Right forelimb (tissue), 1 donor: ENCODE measurements at places on chromosomes 4 and X.

DNA sequence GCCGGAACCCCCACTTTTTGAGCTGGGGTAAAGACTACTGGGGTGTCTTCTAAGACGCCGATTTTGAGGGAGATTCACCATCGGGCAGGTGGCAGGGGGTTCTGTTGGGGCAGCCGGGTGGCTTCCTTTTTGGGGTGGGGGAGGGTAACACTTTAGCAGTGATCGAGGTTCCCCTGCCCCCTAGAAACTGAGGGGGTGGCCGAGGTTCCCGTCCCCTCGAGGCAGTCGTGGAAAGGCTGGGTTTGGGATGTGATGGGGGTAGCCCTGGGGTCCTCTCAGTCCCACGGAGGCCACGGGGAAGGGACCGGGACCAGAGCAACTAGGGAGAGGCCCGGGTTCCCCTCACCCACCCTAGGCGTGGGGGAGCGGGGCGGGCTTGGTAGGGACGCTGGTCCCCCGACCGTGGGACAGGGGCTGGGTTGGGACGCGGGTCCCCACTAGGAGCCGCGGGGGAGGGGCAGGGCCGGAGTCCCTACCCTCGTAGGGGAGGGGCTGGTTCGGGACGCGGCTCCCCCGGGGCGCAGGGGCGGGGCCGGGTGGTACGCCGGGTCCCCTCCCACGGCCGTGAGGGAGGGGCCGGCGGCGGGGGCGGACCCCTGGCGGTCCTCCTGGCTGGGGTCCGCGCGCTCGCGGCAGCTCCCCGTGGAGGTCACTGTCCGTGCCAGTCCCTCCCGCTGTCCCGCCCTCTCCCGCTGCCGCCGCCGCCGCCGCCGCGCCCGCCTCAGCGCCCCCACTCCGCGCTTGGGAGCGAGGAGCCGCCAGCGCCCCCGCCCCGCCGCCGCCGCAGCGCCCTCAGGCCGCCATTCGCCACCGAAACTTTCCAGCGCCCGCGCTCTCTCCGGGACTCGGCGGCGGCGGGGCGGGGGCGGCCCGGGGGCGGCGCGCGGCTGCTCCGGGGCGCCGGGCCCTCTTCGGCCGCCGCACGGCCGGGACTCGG is at the start of gene TBL1X:
TBL1X (plus strand) TSS at position 624 of the 937 bp plus-strand sequence. CDS start 188,529 bp downstream, outside the sequence.
- peak; percentile 62 for DNase-seq

- peak; percentile 80 for DNase-seq
Measured at GRCh38 chr4:185210102-185210981, 944 bp downstream of the SNX25 start.

DNA sequence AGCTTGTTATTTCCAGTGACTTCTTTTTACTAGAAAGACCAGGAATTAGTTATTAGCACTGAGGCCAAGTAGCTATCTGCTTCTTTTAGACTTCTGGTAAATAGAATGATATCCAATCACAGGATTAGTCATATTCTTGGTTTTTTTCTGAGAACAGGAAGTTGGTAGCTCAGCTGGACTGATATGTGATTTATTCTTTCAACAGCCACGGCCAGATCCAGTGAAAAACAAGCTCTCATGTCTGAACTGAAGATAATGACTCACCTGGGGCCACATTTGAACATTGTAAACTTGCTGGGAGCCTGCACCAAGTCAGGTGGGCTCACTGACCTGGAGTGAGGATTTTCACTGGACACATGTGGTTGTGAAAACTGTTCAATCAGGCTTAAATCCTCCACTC is 48.6 kb downstream of the PDGFRA start:
- DNase-seq = no peak

DNA sequence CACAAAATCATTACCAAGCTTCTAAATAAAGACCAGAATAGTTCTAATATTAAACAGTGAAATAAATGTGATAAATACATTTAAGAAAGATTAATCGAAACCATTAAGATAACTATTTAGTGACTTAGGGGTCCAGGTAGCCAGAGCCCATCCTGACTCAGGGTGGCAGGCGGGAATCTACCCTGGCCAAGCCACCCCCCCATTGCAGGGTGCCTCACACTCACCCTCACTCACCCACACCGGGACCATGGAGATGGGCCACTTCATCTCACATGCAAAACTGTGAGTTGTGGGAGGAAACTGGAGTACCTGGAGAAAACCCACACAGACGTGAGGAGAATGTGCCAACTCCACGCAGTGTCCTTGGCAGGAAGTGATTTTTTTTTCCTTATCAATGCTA is 237.6 kb upstream of the HAND2 start:
- DNase-seq = no peak

- peak; percentile 66 for DNase-seq
Measured at GRCh38 chr4:159103384-159103990, 608 bp downstream of the RAPGEF2 start.

DNA sequence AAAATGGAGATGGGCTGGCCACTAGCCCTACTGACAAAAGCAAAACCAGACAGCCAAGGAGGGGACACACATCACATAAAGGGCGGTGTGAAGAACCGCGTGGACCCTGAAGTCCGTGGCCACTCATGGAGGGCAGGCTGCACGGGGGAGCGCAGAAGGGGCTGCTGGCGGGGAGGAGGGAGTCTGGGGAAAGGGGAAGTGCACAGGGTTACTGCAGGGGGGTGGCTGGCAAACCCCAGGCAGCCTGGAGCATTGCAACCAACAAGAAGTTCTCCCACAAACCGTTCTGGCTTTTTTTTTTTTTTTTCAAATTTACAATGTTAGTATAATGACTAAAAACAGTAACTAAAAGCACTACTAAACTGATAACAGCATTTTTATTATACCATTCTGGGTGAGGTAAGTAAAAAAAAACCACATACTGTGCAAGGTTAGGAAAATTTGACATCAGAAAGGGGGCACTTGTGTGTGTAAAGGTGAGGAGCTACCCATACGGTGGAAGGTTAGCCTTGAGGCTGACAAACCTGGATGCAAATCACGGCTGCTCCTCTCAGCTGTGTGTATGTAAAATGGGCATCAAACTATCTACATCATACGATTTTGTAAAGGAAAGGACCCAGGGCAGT is 87.1 kb downstream of the TSPAN5 start:
- no peak for DNase-seq
